ENCODE measurements at places on chromosomes 13 and 19.

- no peak for DNase-seq
Observed at GRCh38 chr13:48875047-48875446, 100.7 kb upstream of the FNDC3A start.

DNA sequence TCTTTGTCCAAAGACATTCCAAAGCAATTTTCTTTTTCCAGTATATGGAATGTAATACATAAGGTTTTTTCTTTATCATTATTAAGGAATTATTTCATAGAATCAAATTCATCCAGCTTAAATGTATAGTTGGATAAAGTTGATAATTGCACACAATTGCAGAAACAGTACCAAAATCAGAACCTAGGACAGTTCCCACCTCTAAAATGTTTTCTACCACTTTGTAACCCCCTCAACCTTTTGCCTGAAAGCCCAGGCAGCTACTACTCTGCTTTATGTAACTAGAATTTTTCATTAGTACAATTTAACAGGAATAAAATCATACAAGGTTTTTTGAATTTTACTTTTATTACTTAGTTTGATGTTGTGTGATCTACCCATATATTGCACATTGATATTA, 98.0 kb downstream of the PRR20E start:
- DNase-seq, result no peak

DNA sequence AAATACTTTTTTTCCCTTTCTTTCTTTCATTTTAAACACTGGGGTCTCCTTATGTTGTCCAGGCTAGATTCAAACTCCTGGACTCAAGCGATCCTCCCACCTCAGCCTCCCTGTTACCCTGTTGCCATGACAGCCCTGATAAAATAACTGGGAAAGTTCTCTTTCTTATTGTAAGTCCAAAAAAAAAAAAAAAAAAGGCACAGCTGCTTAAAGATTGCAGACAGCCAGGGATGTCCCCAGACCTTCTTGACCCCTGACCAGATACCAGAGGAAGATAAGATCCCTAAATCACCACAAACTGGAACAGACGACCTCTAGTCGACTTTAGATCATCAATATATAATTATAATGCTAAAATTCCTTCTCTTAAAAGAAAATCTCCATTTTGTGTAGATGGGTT, 1.1 kb upstream of the MVB12A start:
- no peak for DNase-seq

GRCh38 chr19:17074634-17075034, 618 bp downstream of the HAUS8 start:
- no peak for DNase-seq

- no peak for DNase-seq
Observed at GRCh38 chr19:38666663-38667511, 19.4 kb downstream of the ACTN4 start.

DNA sequence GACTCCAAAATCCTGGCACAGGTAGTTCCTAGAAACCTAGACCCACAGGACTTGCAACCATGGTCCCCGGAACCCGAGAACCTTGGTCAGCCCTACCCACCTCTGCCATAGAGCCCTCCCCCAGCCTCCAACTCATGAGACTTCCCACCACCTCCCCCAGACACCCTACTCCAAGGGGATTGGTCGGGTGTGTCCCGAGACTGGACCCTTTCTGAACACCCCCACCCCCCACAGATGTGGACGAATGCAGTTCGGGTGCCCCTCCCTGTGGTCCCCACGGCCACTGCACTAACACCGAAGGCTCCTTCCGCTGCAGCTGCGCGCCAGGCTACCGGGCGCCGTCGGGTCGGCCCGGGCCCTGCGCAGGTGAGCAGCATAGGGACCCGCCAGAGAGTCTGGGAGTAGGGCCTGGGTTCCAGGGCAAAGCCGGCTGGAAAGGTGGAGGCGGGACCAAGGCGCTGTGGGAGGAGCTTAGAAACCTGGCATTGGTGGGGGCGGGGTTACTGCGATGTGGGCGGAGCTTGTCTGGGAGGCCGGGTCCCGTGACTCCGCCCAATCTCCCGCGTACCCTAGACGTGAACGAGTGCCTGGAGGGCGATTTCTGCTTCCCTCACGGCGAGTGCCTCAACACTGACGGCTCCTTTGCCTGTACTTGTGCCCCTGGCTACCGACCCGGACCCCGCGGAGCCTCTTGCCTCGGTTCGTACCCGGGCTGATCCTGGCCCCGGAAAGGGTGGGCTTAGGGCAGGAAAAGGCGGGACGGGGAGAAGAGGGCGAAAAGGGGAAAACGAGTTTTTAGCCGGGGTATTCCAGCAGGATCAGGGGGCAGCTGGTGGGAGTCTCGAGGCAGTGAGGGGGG, 11.9 kb downstream of the LTBP4 start:
- DNase-seq, result no peak

DNA sequence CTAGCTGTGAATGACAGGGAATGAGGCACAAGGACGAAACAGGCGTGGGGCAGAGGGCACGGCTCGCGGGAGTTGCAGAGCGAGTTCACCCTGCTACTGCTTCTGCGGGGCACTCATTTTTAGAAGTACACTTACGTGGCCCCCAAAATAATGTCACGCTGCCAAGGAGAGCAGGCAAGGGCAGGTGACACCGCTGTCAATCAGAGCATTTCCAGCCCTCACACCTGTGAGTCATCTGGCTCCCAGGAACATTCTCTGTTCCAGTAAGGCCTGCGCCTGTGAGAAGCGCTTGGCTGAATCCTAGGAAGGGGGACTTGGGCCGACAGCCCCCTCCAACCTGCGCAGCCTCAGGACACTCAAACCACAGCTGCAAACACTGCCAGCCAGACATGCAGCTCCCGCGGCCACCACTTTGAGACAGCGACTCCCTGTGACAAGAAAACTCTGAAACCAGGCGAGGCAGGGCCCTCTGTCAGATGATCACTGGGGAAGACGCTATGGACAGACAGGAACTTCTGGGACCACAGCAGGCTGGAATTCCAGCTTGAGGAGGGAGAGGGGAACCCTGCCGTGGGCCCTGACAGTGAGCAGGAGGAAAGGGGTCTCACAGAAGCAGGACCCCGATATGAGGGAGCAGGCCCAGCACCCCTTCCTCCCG, 12.7 kb downstream of the DOT1L start:
- DNase-seq, result no peak

GRCh38 chr19:14473978-14474578, 1.1 kb downstream of the PTGER1 start:
- DNase-seq, result no peak

GRCh38 chr19:6099033-6099432, 11.3 kb downstream of the RFX2 start:
- DNase-seq, result no peak

- no peak for DNase-seq
Observed at GRCh38 chr13:94121686-94122085, 357.8 kb downstream of the DCT start.
